ENCODE measurements at places on chromosomes 6 and 20.

- no peak for DNase-seq
These were observed 154.5 kb upstream of the PRND start for GRCh38 chr20:4567170-4567569.

DNA sequence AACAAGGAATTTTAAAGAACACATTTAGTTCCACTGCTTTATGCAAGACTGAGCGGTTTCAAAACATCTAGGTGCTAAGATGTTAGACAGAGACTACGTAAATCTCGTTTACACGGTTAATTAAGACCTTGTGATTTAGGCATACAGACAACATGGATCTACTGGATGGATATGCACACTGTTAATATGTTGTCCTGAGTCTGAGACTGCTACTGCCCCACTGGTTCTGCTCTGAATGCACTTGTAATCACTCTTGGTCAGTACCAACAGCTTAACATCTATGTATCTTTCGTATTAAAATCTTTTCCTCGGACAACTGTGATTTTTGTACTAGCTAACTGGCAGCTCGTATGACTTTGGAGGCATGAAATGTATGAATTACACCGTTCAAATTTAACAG, 3.1 kb downstream of the MAN1A1 start:
- no peak for DNase-seq

- peak; percentile 38 for DNase-seq
These were observed 8.8 kb upstream of the RSPH3 start for GRCh38 chr6:159008656-159009288.

- no peak for DNase-seq
These were observed 47.4 kb downstream of the SLC17A5 start for GRCh38 chr6:73606428-73606827.

DNA sequence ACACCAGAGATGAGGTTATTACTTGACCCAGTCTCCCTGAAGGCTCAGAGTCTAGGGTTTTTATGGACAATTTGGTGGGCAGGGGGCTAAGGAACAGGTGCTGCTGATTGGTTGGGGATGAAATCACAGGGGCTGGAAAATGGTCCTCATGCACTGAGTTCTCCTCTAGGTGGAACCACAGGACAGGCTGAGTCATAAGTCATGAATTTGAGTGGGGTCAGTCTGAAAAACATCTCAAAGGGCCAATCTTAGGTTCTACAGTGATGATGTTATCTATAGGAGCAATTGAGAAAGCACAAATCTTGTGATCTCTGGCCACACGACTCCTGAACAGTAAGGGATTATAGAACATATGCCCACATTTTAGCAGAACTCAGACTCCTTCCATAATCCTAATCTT, 5.9 kb upstream of the MRS2 start:
- DNase-seq = no peak

- DNase-seq = no peak
These were observed 625.7 kb downstream of the TFAP2A start for GRCh38 chr6:9789201-9789600.

DNA sequence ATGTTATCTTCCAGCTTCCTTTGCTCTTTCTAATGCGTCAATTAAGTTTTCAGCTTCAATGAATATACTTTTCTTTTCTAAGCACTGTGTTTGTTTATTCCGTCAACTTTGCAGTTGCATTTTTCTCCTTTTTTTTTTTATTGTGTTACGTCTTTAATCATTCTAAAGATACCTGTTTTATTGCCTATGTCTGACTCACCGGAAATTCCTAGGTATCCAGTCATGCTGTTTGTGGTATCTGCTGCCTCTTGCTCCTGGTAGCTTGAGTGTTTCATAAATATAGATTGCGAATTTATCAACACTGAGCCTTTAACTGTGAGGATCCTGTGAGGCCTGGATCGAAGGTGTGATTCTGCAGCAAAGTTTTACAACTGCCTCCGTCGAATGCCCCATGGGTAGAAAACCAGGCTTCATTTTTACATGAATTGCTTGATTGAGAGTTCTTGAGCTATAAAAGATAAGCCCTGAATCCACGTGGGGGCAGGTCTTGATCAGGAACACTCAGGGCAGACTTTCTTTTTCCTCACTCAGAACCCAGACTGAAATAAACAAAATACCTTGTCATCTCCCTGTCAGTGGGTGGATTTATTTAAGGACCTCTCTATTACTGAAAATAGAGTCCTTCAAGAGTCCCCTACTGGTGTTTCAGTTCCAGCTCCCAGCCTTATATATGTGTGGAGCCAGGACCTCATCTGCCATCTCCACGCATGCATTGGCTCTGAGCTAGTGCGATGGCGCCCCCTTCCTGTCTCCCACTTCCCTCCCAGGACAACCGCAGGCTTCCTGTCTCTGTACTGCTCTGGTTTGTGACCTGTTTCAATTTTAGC, 60.1 kb upstream of the LRRC1 start:
- peak; percentile 4 for DNase-seq

- no peak for DNase-seq
These were observed 175.3 kb upstream of the CST7 start for GRCh38 chr20:24773751-24774201.

GRCh38 chr6:95693108-95693507, 115.8 kb downstream of the MANEA start:
- DNase-seq = no peak

DNA sequence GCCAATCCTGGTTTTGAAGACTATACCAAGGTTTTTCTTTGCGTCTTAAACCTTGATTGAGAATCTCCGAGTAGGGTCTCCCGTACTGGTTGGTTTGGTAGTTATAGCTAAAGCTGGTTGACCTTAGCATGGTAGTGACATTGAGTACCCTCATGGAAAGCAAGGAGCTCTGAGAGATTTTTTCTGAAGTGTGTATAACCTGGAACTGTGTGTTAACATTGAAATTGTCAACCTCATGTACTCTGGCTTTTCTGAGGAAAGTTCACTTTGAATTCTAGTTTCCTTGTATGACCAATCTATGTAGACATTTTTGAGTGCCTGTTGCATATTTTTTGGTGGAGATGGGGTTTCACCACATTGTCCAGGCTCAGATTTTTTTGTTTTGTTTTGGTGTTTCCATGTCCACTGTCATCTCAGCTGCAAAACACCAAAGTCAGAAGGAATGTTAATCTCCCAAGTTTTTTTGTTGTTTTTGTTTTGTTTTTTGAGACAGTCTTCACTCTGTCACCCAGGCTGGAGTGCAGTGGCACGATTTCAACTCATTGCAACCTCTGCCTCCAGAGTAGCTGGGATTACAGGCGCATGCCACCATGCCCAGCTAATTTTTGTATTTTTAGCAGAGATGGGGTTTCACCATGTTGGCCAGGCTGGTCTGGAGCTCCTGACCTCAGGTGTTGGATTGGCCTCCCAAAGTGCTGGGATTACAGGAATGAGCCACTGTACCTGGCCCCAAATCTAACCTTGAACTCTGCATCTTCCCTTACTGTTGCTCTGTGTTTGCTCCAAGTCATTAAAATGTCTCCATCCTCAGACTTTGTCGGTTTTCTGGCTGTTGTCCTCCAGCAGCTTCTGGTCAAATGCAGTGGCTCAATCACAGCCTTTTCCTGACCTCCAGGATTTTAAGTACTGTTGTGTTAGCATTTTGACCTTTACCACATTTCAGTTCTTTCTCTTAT, 4.3 kb downstream of the RPS12 start:
- DNase-seq = no peak

GRCh38 chr20:57280221-57280620, 13.8 kb upstream of the BMP7 start:
- DNase-seq = peak; percentile 7

DNA sequence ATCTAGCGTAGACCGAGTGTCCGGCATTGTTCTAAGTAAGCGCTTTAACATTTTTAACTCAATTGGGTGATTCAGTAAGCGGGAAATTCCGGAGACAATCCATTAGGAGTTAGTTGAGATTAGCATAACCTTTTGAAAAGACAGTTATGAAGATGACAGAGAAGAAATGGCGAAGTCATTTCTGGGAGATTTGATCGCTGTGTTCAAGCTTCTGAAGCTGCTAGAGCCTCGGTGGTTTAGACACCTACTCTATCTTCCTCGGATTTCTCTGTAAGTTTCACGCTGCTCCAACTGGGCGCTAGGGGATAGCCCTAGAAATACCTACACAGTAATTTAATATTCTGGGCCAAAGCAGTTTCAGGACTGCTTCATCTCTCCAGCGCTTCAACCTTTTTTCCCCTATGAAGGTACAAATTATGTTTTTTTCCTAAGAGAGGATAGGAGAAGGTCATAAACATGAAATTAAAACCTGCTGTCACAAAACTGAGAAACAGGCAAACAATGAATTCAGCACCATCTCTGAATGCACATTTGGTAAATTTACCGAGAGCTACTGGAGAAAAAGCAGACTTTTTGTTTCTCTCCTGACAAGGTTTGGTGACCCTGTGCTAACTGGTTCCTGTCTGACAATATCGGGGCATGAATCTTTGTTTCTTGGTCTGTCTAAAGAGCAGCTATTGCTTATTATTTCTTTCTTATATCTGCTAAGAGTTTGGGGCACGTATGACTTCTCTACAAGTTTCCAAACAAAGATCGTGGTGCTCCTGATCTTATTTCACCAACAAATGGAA, 22.4 kb downstream of the ZNF311 start:
- DNase-seq = no peak

DNA sequence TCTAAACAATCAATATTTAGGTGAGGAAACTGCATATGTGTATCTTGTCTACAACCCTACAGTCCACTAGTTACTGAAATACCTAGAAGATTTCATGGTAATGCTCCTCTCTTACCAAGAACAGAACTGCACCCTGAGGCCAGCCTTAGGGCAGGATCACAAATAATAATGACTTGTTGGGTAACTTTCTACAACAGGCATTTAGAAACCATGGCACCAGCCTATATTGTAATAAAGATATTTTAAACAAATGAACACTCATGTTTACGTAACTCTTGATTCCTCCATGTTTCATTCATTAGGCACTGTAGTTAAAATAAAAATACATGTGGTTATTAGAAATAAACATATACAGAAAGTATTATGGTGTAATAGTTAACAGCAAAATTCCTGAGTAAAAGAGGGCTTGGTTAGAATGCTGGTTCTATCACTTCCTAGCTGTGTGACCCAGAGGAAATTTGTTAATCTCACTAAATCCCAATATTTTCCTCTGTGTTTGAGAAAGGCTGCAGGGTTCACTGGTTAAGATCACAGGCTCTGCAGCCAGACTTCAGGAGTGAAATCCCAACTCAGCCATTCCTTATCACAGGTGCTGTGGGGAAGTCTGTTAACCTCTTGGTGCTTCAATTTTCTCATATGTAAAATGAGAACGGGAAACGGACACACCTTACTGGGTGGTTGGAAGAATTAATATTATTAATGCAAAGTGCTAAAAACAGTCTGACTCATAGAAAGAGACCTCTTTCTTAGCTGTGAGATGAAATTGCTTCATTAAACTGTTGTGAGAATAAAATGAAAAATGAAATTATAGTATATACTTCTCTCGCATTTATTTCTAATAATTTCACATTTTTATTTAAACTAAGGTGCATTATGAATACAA, 8.5 kb downstream of the HMGN3 start:
- peak; percentile 5 for DNase-seq

GRCh38 chr20:34683667-34684066, 6.8 kb upstream of the PIGU start:
- no peak for DNase-seq

GRCh38 chr6:2881423-2881822, 21.7 kb downstream of the SERPINB9 start:
- no peak for DNase-seq

GRCh38 chr20:44206132-44206531, 4.4 kb downstream of the OSER1 start:
- peak; percentile 34 for DNase-seq

Data from NCI-H1417 (cell line).